Muscle of leg (tissue), 16 donors: ENCODE measurements at places on chromosomes 1 and 21.

- no peak for DNase-seq
Measured at GRCh38 chr21:28442624-28443023, 550.1 kb downstream of the LTN1 start.

DNA sequence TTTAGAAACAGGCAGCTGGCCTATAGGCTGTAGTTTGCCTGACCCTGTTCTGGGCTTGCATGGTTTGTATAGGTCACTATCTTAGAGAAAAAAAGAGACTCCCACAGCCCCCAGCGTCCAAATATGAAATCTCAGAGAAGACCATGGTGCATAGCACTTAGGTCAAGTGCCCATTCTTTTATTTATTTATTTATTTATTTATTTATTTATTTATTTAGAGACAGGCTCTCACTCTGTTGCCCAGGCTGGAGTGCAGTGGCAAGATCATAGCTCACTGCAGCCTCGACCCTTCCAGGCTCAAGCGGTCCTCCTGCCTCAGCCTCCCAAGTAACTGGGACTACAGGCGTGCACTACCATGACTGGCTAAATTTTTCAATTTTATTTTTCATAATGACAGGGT lies 50.8 kb upstream of the ARTN start:
- no peak for DNase-seq

GRCh38 chr1:178864326-178864725 lies 6.6 kb downstream of the ANGPTL1 start:
- DNase-seq, result no peak

GRCh38 chr1:234271243-234271606 lies 102.0 kb upstream of the COA6 start:
- DNase-seq, result no peak

DNA sequence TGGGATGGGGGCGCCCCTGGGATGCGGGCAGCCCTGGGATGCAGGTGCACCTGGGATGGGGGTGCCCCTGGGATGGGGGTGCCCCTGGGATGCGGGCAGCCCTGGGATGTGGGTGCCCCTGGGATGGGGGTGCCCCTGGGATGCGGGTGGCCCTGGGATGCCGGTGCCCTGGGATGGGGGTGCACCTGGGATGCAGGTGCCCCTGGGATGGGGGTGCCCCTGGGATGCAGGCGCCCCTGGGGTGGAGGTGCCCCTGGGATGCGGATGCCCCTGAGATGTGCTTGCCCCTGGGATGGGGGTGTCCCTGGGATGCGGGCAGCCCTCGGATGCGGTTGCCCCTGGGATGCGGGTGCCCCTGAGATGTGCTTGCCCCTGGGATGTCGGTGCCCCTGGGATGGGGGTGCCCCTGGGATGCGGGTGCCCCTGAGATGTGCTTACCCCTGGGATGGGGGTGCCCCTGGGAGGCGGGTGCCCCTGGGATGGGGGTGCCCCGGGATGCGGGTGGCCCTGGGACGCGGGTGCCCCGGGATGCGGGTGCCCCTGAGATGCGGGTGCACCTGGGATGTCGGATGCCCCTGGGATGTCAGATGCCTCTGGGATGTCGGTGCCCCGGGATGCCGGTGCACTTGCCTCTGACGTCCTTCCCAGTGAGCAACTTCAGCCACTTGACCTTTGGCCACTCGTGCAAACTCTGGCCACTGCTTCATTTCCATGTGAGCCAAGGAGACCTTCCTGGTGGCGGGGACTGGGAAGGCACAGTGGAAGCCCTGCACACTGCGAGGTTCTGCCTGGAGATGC lies 37.3 kb upstream of the SLC19A1 start:
- no peak for DNase-seq

DNA sequence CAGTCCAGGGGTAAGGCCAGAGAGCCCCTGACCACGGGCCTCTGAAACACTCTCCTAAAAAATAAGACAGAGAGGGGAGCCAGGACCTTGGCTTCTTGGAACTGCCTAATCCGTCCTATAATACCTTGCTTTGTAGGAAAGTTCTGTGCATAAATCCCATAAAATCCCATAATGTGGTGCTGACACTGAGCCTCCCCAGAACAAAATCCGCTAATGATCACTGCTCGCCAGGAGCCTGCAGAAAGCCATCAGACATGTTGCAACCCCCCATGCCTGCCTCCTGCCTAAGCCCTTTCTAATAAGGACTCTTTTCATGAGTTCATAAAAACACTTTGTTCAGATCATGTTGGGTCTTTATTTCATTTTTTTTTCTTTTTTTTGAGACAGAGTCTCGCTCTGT lies 9.3 kb upstream of the DHRS3 start:
- no peak for DNase-seq

DNA sequence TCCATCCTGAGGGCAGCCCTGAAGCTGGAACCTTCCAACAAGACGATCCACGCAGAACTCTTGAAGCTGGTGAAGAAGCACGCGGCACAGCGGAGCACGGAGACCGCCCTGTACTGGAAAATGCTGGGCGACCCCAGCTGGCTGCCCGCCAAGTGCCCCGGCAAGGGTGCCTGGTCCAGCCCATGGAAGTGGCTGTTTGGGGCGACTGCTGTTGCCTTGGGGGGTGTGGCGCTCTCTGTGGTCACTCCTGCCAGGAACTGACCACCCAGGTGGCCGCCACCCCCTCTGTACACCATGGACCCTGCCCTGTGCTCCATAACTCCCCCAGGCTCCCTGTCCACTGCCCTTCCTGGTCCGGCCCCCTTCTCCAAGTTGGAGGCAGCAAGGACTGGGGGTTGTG lies 90.8 kb downstream of the PPP1R12B start:
- no peak for DNase-seq

- DNase-seq, result no peak
Measured at GRCh38 chr1:18494304-18494703, 13.6 kb downstream of the KLHDC7A start.

DNA sequence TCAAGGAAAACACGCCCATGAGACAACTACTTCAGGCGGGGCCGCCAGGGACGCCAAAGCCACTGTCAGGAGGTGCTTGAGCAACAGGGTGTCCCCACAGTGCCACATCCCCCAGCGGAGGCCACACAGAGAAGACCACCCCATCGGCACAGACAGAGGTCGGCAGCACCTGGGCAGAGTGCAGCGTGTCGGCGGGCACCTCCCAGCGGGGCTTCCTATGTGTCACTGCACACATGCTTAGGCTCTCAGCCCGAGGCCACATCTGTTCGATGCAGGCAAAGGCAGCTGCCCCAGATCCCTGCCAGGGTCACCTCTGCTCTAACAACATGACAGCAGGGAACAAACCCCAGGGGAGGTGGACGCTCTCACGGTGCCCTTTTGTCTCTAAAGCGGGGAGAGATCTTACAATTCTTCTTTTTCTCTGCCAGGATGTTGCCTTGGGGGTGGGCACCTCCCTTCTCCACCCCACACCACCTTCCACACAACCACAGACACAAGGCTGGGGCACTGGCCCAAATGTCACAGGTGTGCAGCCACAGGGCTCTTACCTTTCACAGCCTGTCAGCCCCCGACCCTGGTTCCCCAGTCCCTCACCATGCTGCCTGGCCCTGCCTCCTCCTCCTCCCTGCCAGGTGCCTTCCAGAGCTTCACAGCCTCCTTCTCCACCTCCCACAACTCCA lies 4.2 kb downstream of the KRTAP10-8 start:
- no peak for DNase-seq

- no peak for DNase-seq
Measured at GRCh38 chr1:92367496-92367895, 68.6 kb downstream of the RPAP2 start.

GRCh38 chr1:112544751-112545150 lies 36.0 kb downstream of the WNT2B start:
- peak; percentile 31 for DNase-seq

GRCh38 chr1:220007438-220007837 lies 38.9 kb downstream of the EPRS1 start:
- DNase-seq, result no peak

GRCh38 chr1:206556750-206557635 lies 49.7 kb downstream of the RASSF5 start:
- DNase-seq, result peak; percentile 76
